GF-D8 (cell line): ENCODE measurements at places on chromosomes 7 and 10.

GRCh38 chr7:2621061-2621828, 10.5 kb upstream of the TTYH3 start:
- no peak for DNase-seq

GRCh38 chr7:95723583-95724180, 48.7 kb upstream of the DYNC1I1 start:
- no peak for DNase-seq

DNA sequence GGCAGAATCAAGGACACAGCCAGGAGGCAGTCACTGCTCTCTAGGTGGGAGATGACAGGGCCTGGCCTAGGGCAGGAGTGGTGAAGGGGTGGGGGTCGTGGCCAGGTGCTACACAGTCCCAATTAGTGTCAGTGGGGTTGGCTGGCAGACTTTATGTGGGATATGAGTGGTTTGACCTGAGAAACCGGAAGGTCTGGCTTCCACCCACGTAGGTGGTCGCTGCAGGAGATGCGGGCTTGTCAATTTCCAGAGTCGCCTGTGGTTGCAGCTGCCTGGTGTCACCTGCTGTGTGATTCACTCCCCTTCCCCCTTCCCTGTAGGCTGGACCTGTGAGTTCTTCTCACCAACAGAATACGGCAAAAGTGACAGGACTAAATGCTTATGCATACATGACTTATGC, 124.3 kb downstream of the KLF6 start:
- no peak for DNase-seq

- no peak for DNase-seq
These were observed 3.9 kb upstream of the PYROXD2 start for GRCh38 chr10:98418665-98419468.

GRCh38 chr10:18094332-18094731, 45.9 kb upstream of the CACNB2 start:
- no peak for DNase-seq

DNA sequence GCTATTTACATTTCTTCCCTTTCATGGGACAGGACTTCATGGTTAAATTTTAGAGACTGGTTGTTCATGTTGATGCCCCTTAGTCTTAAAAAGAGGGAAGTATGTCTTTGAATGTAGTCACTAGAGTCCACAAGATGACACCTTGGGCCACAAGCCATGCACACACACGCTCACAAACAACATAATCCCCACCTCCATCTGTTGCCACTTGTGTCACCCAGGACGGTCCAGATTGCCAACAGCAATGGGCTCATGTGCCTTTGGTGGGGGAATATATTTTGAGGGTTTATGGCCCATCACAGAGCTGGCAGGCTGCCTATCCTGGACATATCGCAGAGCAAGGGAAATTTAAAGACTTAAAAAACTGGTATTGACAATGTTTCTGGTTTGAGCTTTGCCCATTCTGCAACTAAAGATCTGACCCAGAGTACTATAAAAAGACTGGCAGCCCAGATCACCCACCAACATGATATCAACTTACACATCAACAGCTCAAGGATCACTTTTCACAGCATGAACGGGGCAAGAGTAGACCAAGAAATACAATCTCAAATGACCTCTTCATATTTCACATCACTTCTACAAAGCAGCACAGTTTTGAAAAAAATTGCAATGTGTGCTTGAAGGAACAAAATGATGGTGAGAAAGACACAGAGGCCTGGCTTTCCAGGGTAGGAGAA, 50.5 kb downstream of the STRA8 start:
- no peak for DNase-seq

DNA sequence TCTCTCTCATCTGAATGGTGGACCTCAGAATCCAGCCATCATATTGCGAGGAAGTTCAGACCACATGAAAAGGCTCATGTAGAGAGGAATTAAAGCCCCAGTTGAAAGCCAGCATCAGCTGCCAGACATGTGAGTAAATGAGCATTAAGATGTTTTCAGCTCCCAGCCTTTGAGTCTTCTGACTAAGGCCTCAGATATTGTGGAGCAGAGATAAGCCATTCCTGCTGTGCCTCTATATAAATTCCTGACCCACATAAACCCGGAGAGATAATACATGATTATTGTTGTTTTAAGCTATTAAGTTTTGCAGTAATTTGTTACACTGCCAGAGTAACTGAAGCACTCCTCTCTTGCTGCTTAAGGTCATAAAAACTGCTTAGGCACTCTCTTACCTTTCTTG, 14.6 kb downstream of the FAM149B1 start:
- DNase-seq: no peak

DNA sequence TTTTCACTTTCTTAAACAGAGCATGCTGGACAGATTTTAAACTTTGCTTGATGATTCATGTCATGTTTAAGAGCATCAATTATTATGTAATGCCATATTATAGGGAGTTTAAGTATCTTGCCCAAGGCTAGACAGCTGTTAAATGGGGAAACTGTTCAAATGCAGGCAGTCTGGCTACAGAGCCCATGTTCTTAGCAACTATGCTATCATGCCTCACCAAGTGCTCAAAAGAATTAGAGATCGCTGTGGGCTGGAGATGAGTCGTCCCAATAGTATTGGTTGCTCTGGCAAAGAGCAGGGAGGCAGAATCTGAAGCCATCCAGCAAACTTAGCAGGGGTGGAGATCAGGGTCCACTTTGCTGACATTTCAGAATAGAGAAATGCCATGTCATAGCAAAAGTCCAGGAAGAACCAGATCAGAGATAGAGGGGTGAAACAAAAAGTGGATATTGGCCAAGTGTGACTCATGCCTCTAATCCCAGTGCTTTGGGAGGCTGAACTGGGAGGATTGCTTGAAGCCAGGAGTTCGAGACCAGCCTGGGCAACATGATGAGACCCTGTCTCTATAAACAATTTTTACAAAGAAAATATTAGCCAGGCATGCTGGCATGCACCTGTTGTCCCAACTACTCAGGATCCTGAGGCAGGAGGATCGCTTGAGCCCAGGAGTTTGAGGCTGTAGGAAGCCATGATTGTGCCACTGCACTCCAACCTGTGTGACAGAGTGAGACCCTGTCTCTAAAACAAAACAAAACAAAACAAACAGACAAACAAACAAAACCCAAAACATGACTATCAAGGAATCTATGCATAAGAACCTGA, 57.8 kb downstream of the BAMBI start:
- DNase-seq: no peak

GRCh38 chr7:158428131-158428836, 159.3 kb downstream of the PTPRN2 start:
- no peak for DNase-seq

GRCh38 chr7:30032310-30033125, 4.3 kb downstream of the PLEKHA8 start:
- no peak for DNase-seq

GRCh38 chr10:120689777-120690529, 161.2 kb upstream of the WDR11 start:
- no peak for DNase-seq

GRCh38 chr7:5452470-5452899, 28.9 kb upstream of the TNRC18 start:
- DNase-seq: no peak

DNA sequence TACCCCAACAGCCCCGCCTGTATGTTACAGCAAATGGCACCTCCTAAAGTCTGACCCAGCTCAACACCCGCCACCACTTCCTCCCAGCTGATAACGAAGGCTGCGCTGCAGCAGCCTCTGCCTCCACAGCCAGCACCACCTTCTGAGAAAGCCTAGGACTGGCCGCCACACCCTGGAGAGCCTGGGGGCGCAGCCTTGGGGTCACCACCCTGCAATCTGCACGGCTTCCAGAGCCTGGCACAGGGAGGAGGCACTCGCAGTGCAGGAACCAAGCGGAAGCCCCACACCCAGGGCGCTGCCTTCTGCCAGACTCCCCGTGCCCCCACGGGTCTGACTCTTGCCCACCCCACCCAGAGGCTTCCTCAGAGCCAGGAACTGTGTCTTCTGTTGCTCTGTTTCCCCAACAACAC, 112.5 kb downstream of the MAD1L1 start:
- no peak for DNase-seq

GRCh38 chr7:99554939-99555338, 3.0 kb upstream of the FAM200A start:
- no peak for DNase-seq

DNA sequence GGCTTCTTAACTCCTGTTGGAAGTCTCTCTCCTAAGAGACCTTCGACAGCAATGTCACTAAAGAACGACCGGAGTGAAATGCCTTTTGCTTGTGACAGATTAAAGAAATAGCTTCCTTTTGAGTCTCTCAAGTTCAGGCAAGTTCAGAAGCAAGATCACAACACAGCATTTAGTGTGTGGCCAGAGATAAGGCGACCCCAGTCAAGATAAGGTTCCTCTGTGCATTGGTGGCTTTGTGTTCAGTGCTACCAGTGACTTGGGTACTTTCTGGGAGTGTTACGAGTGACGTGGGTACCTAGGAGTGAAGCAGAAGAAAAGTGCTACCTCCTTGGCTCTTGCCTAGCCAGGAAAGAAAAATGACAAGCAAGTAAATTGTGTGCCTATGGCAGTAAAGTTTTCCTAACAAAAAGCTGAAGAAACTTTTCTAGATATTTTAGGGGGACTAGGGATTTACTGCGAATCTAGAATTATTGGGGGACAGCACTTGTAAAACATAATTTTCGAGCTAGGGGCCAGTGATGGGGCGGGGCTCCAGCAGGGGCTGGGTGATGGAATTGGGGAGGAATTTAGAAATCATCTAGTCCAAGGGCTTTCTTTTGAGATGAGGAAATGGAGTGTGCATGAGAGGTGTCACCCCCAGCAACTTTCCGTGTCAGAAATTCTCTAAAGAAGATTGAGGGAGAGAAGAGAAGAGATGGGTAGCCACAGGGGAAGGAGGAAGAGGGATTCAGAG, 191.9 kb upstream of the LYZL2 start:
- DNase-seq: peak; percentile 17

GRCh38 chr7:101442426-101443070, 79.9 kb downstream of the COL26A1 start:
- no peak for DNase-seq

DNA sequence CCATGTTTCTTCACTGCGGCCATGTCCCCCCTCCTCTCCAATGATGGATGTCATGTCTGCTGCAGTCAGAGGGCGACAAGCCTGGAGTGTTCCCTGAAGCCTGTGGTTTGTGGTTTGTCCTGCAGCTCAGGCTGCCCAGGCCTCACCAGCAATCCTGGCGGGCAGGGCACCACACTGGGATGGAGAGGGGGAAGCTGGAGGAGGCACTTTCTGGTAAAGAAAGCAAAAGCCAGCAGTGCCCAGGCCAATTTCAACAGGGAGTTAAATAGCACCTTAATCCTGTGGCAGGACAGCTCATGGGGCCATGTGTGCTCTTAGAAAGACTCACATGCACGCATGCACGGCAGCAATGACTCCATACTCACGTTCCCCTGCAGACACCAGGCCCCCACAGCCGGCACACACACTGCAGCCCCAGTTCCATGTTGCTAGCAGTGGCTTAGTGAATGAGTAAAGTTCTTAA, 158.3 kb downstream of the EGFR start:
- DNase-seq: no peak

DNA sequence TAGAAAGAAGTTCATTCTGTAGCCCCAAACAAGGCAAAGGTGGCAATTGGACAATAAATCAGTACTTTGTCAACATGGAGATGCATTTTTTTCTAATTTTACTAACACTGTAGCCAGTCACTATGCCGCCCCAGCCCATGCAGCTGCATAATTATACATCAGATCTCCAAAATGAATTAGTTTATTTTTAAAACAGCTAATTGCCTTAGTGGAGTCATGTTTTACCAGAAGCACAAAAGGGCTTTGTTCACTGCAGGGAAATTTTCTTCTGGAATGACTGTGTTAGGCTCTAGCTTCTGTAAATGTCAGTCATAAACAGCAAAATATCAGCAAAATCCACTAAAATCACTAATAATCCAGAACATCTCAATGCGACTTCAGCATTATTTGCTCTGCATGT, 20.1 kb upstream of the HDAC9 start:
- no peak for DNase-seq

DNA sequence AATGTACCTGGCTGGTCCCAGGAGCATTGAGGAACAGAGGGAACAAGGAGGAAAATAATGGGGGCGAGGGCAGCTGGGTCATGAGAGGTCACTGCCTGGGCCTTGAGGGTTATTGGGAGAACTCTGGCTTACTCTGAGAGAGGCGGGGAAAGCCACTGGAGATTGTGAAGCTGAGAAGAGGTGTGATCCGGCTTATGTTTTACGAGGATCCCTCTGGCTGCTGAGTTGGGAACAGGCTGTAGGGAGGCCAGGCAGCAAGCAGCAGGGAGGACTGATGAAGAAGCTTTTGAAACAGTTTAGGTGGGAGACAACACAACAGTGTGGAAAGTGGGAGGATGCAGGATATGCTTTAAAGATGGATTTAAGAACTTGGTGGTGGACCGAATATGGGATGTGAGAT, 87.3 kb downstream of the FANK1 start:
- DNase-seq: no peak

- DNase-seq: no peak
These were observed 98.2 kb downstream of the MAPK8 start for GRCh38 chr10:48404646-48405045.

DNA sequence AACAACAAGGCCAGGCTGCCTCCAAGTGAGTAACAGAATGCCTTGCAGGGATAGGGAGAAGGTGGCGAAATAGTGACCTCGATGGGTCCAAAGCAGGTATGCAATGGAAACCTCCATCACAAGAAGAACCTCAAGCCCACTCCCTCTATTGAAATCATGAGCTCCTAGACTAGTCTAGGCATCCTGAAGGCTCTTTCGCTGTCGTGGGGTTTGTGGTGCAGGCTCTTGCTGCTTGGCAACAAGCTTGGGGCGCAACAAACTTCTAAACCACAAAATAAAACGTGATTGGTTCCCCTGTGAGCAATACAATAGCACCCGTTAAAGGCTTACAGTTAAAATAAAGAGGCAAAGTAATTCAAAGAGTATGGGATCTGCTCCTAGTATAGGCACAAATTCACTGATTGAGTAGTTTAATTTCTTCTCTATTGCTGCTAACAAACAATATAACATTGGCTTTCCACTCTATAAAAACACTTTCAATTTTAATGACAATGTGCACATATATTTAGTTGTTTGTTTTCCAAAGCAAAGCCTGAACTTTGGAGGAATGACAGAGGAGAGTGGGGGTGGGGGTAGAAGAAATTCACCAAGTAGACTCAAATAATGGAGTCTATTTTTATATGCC, 64.1 kb downstream of the C10orf67 start:
- DNase-seq: no peak

DNA sequence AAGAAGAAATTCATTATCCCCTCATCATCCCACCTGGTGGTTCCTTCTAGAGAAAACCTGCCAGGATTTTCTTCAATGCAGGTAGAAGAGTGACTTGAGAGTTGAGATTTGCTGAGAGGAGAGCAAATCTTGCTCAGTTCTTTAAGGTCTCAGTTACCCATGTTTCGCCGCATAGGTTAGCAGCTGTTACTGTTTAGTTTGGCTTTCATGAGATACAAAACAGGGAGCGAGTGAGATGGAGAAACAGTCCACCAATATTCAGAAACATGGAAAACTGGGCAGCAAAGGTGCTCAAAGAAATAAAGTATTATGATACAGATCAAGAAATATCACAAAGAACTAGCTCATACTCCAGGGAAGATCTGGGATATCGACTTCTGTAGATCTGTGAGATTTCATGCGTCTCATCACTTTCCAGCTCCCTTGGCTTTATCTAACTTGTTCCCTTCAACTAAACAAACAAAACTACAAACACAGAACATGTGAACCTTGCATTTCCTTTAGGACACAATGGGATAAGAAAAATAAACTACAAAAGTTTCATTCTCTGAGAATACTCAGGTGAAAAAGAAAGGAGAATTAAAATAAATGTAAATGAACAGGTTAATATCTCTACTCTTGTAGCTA, 63.4 kb downstream of the AKR1C4 start:
- no peak for DNase-seq

GRCh38 chr10:23461557-23461956, 22.7 kb downstream of the OTUD1 start:
- DNase-seq: no peak
